ENCODE measurements at places on chromosomes 11 and 22. TPM values are rescaled to one million over a fixed set of nuclear protein-coding genes. Genes with fewer than 3 reads are reported as not detected.

The ARAP1 gene
- 80.6 TPM for total RNA-seq

The TLCD5 gene
- 4.4 TPM for total RNA-seq

The TMEM132A gene
- 75.8 TPM for total RNA-seq

The POU2AF3 gene
- total RNA-seq = not detected

The RASGRP2 gene
- total RNA-seq = not detected

The SYTL2 gene
- 2.7 TPM for total RNA-seq

The STT3A gene
- total RNA-seq = 133 TPM

The CDC42EP1 gene
- 14.9 TPM for total RNA-seq

The DCDC1 gene
- under 0.01 TPM for total RNA-seq

The CHRNA10 gene
- 0.65 TPM for total RNA-seq

The OR2AT4 gene
- not detected for total RNA-seq

The AP2A2 gene
- total RNA-seq = 73.9 TPM

The PHOX2A gene
- 0.39 TPM for total RNA-seq

The TUT1 gene
- 5.9 TPM for total RNA-seq

The CDC42EP2 gene
- total RNA-seq = 3.1 TPM

The TMPRSS4 gene
- total RNA-seq = not detected

The RIMBP3B gene
- 0.79 TPM for total RNA-seq

The GSTT2B gene
- total RNA-seq = 0.39 TPM

The F2 gene
- total RNA-seq = not detected

The MAPK8IP2 gene
- 0.54 TPM for total RNA-seq

The P2RY6 gene
- total RNA-seq = 8.2 TPM

The HMGXB4 gene
- total RNA-seq = 15.0 TPM

The RBMXL2 gene
- not detected for total RNA-seq

The GVQW3 gene
- total RNA-seq = 0.54 TPM

The PAMR1 gene
- 0.11 TPM for total RNA-seq

The OSBP2 gene
- total RNA-seq = 1.2 TPM

The STK33 gene
- under 0.01 TPM for total RNA-seq

The PHLDA2 gene
- 2.4 TPM for total RNA-seq

The OR51B4 gene
- total RNA-seq = not detected

The SEPTIN5 gene
- total RNA-seq = 5.6 TPM

The APOL1 gene
- 0.39 TPM for total RNA-seq

The ALX4 gene
- total RNA-seq = not detected

The MN1 gene
- total RNA-seq = 32.0 TPM

The DRD2 gene
- not detected for total RNA-seq

The DEPDC7 gene
- 38.9 TPM for total RNA-seq

The TMEM86A gene
- 2.7 TPM for total RNA-seq

The KCNQ1 gene
- not detected for total RNA-seq

The TNNT3 gene
- 10.1 TPM for total RNA-seq

The INTS4 gene
- total RNA-seq = 43.9 TPM

The FAM118B gene
- total RNA-seq = 17.9 TPM

The MRGPRX3 gene
- total RNA-seq = not detected

The IL10RA gene
- total RNA-seq = not detected

The C11orf91 gene
- total RNA-seq = 0.39 TPM

The ARHGAP8 gene
- total RNA-seq = 9.0 TPM

Measured in placental epithelial cell (primary cell).